ENCODE measurements at places on chromosomes 5 and 9.

DNA sequence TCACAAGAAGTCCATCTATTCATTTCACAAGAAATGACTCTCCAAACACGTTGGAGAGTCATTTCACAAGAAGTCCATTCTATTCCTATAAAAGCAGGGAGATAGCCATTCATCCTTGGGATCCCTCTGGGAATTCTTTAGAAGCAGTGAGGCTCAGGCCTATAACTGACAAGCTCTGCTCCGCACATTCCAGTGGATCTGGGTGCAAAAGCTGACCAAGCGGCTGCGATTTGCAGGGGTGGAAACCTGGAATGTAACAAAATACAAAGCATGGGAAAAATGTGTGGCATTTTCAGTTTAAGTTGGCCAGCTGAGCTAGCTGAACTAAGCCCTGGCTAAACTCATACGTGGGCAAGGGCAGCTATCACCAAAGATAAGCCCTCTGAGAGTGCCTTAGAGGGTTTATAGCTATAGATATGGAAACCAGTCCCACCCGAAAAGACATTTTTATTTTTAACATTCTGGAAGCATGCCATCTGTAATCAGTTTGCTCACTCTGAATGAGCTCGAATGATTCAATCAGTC is 8.7 kb downstream of the TAS2R1 start:
- DNase-seq, result no peak

- no peak for DNase-seq
Measured at GRCh38 chr5:163506726-163507125, 1.3 kb downstream of the MAT2B start.

- no peak for DNase-seq
Measured at GRCh38 chr5:62460578-62460983, 48.0 kb downstream of the IPO11 start.

DNA sequence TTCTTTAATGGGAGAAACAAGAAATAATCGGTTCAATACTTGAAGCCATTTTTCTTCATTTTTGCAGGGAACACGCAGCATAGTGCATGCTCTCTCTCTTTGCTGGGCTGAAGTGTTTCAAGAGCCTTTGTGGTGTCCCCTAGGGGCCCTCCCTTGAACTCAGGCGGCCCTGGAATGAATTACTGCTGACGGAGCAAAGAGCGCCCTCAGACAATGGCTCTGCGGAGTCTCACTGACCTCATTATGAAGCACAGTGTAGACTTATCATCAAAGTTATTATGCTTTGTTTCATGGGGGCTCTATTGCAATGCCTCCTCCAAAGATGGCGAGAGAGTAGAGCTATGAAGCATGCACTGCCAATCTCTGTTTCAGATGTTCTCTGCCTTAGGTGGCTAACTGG is 64.8 kb upstream of the ADCY2 start:
- no peak for DNase-seq

- no peak for DNase-seq
Measured at GRCh38 chr9:20189871-20190270, 401.0 kb upstream of the SLC24A2 start.

- DNase-seq, result no peak
Measured at GRCh38 chr9:89212171-89212570, 33.6 kb upstream of the SHC3 start.

GRCh38 chr9:72039532-72039931 is 20.9 kb downstream of the C9orf57 start:
- no peak for DNase-seq

- no peak for DNase-seq
Measured at GRCh38 chr9:73151653-73152542, at the start of gene ANXA1. TSS of gene ANXA1 (plus strand) at chr9:73151865. CDS start at chr9:73158536, 6,671 bp downstream.

GRCh38 chr5:1318659-1319251 is 23.9 kb upstream of the TERT start:
- DNase-seq, result no peak
